Stimulated activated CD4-positive, alpha-beta T cell treated with anti-CD3 and anti-CD28 coated beads, Interleukin-2, amount 100 ng/mL, for 24 hours (primary cell): ENCODE measurements at places on chromosomes 13 and 19.
A peak's percentile ranks its signal among the peaks of the same experiment; 100 is the strongest.

DNA sequence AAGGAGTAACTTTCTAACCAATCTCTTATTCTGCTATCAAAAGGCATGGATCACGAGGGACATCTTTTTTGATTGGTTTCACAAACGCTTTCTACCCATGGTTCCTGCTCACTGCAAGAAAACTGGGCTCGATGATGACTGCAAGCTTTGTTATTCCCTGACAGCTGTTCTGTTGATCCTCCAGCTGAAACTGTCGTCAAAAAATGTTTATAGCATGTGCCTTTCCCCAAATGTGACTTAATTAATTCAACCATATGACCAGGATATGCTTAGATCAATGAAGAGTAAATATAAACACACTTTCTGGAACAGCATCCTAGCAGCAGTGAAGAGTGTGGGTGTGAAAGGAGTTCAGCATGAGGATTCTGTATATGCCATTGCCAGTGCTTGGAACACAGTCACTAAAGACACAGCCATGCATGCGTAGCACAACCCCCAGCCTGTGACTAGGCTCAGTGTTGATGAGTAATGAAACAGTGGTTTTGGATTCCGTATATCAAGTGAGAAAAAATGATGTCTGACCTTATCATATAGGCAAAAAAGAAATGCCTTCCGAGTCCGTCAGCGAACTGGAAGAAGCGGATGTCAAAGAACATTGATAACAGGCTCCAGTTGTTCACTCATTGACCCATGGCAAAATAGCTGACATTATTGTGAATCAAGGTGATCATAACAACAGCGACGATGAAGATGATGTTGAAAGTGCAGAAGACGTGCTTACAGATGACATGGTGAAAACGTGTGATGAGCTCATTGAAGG, 347.4 kb downstream of the FGF9 start:
- no peak for DNase-seq

DNA sequence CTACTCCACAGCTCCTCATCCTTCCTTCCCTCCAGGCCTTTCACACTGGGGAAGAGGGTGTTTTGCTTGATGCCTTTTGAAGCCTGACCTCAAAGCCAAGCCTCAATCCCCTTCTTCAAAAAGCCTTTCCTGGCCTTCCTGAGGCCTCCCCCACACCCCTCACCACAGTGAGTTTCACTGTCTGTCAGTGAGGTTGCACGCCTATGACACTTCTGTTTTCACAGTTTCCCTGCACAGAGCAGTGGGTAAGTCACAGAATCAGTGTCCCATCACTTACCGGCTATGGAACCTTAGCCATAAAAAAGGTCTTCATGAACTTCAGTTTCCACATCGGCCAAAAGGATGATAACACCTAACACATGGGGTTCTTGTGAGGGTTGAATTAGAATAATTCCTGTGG, 371.4 kb downstream of the UQCRFS1 start:
- no peak for DNase-seq

- DNase-seq = no peak
Observed at GRCh38 chr19:41892173-41892902, 9.4 kb downstream of the ARHGEF1 start.

DNA sequence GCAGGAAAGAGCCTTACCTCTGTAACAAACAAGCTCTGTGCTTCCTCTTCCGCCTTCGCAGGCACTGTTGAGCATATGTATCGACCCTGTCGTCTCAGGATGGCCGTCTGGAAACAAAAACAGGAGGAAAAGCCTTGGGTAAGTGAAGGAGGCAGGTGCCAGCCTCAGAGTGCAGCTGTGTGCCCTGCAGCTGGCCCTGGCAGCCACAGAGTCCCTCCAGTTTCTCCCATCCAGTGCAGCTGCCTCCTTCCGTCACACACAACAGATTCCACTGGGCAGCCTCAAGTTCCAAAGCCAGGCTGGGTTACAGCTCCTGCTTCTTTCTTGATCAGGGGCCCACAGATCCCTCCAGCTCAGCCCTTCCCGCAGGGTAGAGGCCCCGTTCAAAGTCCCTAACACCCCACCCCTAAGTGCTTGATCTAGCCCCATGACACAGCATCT, 47.7 kb downstream of the DOCK9 start:
- DNase-seq = peak; percentile 6

GRCh38 chr19:8965887-8966286, 44.3 kb downstream of the MUC16 start:
- DNase-seq = no peak

DNA sequence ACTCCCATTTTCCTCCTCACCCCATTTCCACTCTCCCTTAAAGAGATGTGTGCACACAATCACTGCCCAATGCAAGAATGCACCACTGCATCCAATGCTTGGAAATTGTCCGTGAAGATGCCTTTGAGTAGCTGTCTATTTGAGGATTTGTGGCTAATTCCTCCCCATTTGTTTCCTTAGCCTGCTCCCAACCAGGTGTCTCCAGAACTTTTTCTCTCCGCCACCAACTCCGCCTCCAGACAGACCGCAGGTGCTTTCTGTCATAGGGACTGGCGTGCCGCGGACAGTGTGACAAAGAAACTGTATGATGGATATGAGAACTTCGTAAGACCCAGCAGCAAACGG, 461 bp upstream of the TM9SF2 start:
- DNase-seq = no peak

GRCh38 chr13:50518131-50518530, 325.4 kb downstream of the DLEU7 start:
- no peak for DNase-seq

DNA sequence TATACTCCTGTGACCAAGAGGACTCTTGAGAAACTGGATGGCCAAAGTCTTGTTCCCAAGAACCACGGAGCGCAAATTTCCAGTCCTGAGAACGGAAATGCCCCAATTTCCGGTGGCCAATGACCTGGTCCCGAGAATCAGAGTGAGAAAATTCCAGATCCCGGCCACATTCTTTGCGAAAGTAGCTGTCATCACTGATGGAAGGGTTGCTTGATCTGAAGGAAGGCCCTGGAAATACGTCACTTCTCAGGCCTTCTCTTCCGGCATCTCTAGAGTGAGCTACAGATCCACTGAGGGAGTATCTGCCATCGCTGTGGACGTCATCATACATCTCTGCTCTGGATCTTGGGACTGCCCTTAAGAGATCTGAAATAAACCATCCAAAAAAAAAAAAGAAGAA, 7.5 kb downstream of the SUGP2 start:
- no peak for DNase-seq

GRCh38 chr13:85833921-85834320, 34.7 kb upstream of the SLITRK6 start:
- no peak for DNase-seq

DNA sequence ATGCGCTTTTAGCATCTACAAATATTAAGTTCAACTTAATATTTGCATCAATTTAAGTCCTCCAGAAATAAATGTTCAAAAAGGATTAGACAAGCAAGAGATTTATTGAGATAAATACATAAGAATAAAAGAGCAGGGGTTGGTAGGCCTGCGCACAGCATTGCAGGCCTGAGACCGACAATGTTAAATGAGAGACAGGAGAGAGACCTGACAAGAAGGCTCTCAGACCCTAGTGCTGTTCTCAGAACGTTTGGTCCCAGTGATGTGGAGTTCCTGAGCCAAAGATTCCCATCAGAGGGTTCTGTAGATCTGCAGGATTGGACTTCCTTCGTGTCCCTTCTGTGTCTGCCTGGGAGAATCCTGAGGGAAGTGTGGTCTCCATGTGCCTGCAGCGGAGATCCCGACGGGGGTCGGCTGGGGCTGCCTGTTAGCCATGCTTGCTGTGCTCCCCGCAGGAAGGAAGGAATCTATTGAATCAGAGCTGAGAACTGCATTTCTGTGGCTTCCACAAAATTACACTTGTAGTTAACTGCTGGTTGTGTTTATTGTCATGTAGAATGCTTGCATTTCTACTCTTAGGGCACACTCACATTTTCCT, 369.9 kb upstream of the SLC10A2 start:
- no peak for DNase-seq

- DNase-seq = no peak
Observed at GRCh38 chr13:93226623-93227279, at the start of gene GPC6. Gene GPC6, plus strand, starts transcription at chr13:93226807.

DNA sequence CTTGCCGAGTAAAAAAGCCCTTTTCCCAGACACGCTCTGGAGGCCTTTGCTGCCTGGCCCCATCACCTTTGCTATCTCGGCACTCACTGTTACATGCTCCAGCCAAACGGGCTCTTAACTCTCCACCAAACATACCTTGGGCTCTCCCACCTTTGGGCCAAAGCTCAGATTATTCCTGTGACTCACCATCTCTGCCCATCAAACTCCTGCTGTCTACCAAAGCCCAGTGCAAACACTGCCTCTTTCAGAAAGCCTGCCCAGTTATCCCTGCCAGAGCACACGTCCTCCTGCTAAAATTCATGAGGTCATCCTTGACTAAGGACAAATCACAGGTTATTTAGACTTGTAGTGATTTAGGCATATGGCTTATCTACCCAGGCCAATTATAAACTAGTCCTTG, 48.1 kb upstream of the SERPINE3 start:
- DNase-seq = no peak

- no peak for DNase-seq
Observed at GRCh38 chr19:38695317-38695683, 47.9 kb downstream of the ACTN4 start.

GRCh38 chr19:13689085-13689484, 75.2 kb upstream of the MRI1 start:
- peak; percentile 1 for DNase-seq

DNA sequence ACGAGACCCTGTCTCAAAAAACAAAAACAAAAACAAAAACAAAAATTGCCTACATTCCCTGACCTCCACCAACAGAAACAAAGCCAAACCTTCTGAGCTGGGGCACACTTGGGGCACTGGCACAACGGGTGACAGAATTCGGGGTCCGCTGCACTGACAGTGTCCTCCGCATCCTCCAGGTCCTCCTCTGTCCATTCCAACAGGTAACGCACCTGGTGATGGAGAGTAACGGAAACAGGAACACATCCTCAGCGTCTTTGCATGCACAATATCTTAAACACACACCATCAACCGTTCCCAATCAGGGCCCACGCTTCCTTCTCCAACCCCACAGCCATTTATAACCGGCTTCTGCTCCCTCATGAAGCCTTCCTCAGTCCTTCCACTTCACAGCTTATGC, 34.6 kb downstream of the PDCD5 start:
- no peak for DNase-seq

GRCh38 chr13:101298517-101298916, 117.8 kb downstream of the NALCN start:
- DNase-seq = no peak

DNA sequence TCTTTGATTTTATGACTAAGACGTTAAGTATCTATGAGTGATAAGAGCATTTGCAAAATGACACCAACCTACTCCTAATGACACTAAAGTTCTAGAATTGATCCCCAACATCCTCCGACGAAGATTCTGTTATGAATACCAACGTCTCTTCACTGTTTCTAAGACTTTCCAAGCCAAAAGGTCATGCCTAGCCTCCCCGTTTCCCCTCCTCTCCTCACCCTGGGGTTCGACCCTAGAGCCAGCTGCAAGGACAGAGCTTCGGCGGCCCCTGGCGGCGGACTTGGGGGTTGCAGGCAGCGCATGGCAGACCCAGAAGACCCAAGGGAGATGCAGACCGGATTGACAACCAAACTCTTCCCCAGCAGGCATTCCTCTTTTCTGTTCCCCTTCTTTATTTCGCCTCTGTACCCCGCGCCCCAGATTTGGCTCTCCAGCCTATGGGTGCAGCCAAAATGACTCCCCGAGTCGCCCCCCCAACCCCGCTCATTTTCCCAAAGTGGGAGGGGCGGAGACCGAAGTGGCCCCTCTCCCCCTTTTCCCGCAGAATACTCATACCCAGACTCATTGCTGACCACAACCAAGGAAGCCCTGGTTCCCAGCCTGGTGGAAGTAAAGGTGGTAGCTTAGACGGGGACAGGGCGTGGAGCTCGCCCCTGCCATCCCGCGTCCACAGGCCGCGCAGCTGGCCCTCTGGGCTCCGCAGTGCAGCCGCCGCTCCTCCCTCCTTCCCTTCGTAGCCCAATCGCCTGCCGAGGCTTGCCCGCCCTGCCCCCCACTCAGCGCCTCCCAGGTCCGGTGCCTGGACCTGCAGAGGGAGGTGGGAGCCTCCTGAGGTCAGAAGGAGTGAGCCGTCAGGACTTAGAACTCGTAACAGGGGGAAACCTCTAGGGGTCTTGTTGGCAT, 4.1 kb upstream of the EML2 start:
- peak; percentile 97 for DNase-seq

- DNase-seq = peak; percentile 75
Observed at GRCh38 chr19:49113762-49114629, at the start of gene LIN7B. Gene LIN7B, plus strand, starts transcription at chr19:49114370. Its CDS starts 35 bp downstream, at chr19:49114405.

DNA sequence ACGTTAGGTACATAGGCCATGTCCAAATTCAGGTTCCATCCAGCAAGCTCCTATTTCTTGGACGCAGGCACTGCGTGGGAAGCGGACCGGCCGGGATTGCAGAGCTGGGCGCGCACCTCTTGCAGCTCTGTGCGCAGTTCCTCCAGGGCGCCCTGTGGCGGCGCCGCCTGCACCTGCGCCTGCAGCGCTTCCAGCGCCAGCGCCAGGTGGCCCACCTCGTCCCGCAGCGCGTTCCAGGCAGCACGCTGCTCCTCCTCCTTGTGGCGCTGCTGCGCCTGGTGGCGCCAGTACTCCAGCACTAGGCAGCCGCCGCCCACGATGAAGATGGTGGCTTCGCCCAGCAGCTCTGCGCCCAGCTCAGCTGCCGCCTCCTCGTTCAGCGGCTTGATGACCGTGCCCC, 31.1 kb downstream of the OPA3 start:
- DNase-seq = no peak

DNA sequence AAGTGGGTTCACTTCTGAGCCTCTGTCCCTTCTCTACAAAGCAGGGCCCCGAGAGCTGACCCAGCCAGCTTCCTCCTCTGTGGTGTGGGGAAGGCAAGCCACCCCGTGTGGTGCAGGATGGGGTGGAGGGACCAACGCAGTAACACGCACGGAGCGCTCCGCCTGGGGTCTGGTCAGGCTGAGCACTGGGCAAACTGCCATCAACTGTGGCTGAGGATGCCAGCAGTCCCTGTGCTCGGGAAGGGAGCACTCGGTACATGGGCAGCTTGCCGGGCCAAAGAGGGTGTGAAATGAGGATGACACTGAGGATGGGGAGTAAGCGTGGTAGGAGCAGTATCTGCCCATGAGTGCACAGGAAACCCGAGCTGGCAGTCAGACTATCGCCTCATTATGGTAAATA, 7.6 kb upstream of the GMIP start:
- no peak for DNase-seq

DNA sequence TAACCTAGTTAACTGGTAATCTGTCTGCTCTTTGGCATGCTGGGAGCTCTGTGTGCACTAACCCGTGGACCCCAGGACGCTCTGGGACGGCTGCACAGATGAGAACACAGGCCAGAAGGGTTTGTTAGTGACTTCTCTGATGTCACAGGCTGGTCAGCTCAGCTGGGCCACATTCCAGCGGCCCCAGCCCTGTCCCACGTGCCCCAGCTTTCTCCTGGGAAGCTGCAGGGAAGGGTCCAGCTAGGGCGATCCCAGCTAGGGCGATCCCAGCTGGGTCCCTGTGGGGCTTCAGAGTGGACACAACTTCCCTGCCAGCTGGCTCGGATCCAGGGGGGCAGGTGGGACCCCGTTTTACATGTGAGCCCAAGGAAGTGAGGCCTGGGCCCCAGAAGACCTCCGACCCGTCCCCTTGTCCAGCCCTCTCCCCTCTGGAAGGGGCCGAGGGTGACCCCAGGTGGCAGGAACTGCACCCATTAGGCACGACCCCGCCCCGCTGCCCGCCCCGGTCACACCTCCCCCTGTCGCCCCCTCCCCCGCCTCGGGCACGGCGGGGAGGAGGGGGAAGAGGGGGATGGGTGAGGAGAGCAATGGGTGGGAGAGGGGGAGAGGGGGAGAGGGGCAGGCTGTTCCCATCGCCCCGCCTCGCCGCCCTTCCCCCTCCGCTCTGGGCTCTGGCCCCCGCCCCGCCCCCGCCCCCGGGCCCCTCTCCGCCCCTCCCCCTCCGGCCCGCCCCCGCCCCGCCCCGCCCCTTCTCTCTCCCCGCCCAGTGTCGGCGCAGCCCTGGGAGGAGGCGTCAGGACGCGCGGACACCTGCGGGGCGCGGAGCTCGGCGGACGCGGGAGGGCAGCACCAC, 75.2 kb upstream of the MCF2L start:
- DNase-seq = peak; percentile 34
